ENCODE measurements at places on chromosomes 11 and 22. TPM values are rescaled to one million over a fixed set of nuclear protein-coding genes. Genes with fewer than 3 reads are reported as not detected.

TRAF6 gene
- 6.6 TPM for total RNA-seq

SPON1 gene
- not detected for total RNA-seq

SLC43A3 gene
- total RNA-seq, result 0.29 TPM

CBLIF gene
- total RNA-seq, result not detected

SNU13 gene
- total RNA-seq, result 181 TPM

P2RX6 gene
- total RNA-seq, result 0.29 TPM

OR10D3 gene
- total RNA-seq, result not detected

KCNK7 gene
- 0.51 TPM for total RNA-seq

TH gene
- 0.06 TPM for total RNA-seq

TMEM86A gene
- 0.27 TPM for total RNA-seq

MUC2 gene
- total RNA-seq, result 0.04 TPM

EFCAB6 gene
- total RNA-seq, result 0.42 TPM

GLYATL1 gene
- total RNA-seq, result not detected

CCDC81 gene
- total RNA-seq, result 0.21 TPM

CLMP gene
- total RNA-seq, result 25.5 TPM

RFPL3 gene
- total RNA-seq, result not detected

APOBEC3A gene
- 0.10 TPM for total RNA-seq

THY1 gene
- total RNA-seq, result 13.4 TPM

MRGPRE gene
- 0.09 TPM for total RNA-seq

MFRP gene
- total RNA-seq, result not detected

MRGPRX3 gene
- not detected for total RNA-seq

PRR33 gene
- not detected for total RNA-seq

CCDC188 gene
- total RNA-seq, result not detected

MEI1 gene
- not detected for total RNA-seq

SF3A1 gene
- 60.1 TPM for total RNA-seq

BBOX1 gene
- total RNA-seq, result not detected

MMP7 gene
- 23.4 TPM for total RNA-seq

FJX1 gene
- 29.1 TPM for total RNA-seq

C11orf42 gene
- not detected for total RNA-seq

MFNG gene
- total RNA-seq, result 1.1 TPM

TM7SF2 gene
- total RNA-seq, result 6.0 TPM

GSTT2B gene
- total RNA-seq, result 0.15 TPM

OR8A1 gene
- total RNA-seq, result not detected

C1QTNF5 gene
- total RNA-seq, result not detected

CALCA gene
- not detected for total RNA-seq

NXPE4 gene
- total RNA-seq, result not detected

OR5A1 gene
- not detected for total RNA-seq

TAF1D gene
- total RNA-seq, result 90.8 TPM

KRTAP5-9 gene
- total RNA-seq, result not detected

DERL3 gene
- total RNA-seq, result 0.42 TPM

RTN4RL2 gene
- total RNA-seq, result 90.3 TPM

MYRF gene
- total RNA-seq, result 19.2 TPM

PLET1 gene
- not detected for total RNA-seq

TRPM5 gene
- not detected for total RNA-seq

TMEM126A gene
- 49.2 TPM for total RNA-seq

APOA5 gene
- not detected for total RNA-seq

YIF1A gene
- 117 TPM for total RNA-seq

All from A549 treated with AZD2906 at 1 μM for 4 hours (cell line).